T-cell (primary cell): ENCODE measurements at places on chromosomes 7 and 10.
A peak's percentile ranks its signal among the peaks of the same experiment; 100 is the strongest.

- DNase-seq: no peak
Observed at GRCh38 chr7:134365341-134366054, 48.8 kb upstream of the SLC35B4 start.

GRCh38 chr7:80496586-80496985 lies 15.3 kb downstream of the GNAT3 start:
- no peak for DNase-seq

DNA sequence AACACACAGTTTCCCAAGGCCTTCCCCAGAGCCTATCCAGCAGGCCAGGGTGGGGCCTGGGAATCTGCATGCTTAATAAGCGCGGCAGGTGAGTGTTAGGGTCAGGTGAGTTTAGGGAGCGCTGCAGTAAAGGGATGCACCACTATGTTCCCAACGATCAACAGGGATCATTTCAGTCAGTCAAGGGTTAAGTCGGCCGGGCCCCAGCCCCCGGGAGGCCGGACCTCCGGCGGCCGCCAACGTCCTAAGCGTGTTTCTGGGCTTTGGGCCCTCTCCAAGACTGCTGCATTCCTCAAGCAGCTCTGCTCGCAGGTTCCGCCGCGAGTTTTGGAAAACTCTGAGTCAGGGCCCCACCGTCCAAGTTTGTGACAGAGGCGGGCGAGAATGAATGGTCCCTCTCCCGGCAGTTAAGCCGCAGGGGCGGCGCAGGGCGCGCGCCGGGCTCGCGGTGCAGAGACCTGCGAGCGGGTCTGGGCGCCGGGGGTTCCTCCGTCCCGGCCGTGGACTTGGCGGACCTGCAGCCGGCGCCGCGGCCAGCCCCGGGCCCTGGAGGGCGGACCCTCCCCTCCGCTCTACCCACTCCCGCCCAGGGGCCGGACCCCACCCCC lies 81.6 kb downstream of the ARHGAP22 start:
- DNase-seq: no peak

DNA sequence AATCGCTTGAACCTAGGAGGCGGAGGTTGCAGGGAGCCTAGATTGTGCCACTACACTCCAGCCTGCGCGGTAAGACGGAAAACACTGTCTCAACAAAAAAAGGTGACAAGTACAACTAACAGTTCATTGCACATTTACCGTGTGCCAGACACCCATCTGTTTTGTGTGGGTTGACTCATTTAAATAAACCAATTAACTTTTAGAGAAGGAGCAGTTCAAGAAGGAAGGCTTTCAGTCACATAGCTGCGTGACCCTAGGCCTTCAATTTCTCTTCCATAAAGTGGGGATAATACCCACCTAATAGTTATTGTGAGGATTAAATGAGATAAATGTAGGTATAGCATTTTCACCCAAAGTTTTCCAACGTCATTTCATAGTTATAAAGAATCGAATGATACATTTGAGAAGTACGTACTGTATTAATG lies 52.3 kb upstream of the KDM7A start:
- peak; percentile 31 for DNase-seq

DNA sequence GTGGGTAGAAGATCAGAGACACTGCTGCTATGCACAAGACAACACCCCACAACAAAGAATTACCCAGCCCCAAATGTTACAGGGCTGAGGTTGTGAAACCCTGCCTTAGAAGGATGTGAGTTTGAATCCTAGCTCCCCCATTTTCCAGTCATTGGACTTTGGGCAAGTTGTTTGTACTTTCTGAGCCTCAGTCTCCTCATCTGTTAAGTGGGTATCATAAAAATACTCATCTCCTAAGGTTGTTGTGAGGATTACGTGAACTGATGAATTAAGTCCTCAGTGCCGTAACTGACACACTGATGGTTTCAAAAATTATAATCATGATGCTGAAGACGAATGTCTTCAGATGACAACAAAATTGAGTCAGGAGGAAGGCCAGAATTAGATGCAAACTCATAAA lies 30.3 kb downstream of the RHOBTB1 start:
- DNase-seq: no peak

DNA sequence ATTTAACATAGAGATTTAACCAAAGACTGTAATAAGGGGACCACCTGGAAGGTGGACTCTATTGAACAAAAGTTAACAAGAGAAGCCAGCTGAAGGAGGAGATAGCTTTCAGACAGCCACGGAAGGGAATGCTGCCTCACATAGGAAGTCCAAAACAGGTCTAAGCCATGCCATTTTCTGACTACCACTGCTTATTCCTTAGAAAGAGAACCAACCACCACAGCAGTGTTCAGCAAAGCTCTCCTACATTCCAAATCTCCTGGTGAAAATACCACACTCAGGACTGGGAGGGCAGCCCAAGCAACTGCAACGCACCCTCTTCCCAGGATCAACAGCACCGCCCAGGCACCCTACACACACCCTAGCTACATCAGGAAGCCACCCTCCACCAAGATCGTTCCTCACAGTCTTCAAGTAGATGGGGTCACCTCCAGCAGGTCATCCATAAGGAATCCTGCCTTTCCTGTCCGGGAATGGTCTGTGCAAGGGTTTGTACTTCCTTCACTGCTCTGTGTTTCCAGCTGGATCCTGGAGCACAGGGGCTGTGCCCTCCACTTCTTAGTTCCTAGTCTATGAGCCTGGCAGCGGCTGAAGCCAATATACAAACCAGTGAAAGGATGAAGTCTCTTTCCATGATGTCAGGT lies 2.5 kb downstream of the KIAA1549 start:
- no peak for DNase-seq

- DNase-seq: no peak
Observed at GRCh38 chr7:7180725-7181449, 1.5 kb upstream of the C1GALT1 start.

- DNase-seq: no peak
Observed at GRCh38 chr10:11482306-11482705, 129.1 kb downstream of the USP6NL start.

- DNase-seq: no peak
Observed at GRCh38 chr7:24825931-24826661, 68.8 kb upstream of the GSDME start.

DNA sequence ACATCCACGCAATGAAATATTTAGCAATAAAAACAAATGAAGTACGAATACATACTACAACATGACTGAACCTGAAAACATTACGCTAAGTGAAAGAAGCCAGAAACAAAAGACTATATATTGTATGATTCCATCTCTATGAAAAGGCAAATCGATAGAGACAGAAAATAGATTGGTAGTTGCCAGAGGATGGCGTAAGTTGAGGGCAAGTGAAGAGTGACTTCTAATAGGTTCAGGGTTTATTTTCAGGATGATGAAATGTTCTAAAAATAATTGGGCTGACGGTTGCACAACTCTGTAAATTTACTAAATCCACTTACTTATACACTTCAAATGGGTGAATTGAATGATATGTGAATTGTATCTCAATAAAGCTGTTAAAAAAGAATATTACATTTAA lies 39.5 kb upstream of the TECTB start:
- no peak for DNase-seq

GRCh38 chr7:40437936-40438634 lies 303.3 kb downstream of the SUGCT start:
- no peak for DNase-seq

DNA sequence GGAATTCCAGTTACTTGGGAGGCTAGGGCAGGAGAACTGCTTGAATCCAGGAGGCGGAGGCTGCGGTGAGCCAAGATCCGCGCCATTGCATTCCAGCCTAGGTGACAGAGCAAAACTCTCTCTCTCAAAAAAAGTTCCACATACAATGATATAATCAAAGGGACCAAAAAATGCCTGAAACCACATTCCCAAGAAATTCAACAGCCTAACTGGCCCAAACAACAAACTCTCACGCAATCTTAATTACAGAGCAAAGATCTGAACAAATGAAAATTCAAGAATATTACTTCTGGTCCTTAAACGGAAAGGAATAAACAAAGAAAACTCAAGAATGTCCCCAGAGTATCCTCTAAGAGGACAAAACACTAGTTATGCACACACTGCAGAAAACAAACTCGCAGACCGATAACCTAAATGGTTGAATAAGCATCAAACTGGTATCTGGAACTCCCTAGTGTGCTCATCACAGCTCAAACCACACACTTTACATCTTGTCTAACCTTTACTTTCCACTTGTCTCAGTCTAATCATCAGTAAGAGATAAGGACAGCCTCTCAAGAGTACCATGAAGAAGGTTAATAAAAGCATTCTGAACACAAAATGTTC lies 3.7 kb downstream of the OGA start:
- no peak for DNase-seq

DNA sequence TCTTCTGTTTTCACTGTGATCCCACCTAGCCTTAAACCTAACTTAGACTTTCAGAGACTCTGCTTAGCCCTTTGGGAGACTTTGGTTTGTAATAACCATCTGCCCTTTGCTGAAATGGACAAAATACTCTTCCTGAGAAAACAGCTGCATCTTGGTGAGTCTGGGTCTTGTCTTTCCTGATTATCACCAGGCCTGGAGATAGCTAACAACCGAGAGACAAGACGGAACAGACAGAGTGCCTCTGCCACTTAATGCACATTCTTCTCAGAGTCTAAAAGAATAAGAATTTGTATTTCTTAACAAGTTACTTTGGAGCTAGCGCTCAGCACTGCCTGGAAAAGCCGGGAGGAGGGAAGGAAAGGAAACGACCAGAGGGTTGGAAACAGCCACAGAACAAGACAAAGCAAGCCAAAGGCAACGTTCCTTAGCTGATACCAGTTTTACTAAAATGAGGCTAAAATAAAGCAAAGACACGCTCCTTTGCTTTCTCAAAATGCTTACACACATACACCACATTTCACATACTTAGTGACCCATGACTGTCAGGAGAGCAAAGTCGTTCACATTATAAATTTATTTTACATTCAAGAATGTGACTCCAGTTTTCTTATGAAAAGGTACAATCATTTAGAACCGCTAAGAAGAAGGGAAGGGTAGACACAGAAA lies 70.3 kb upstream of the DGKI start:
- DNase-seq: no peak

- DNase-seq: no peak
Observed at GRCh38 chr10:11570751-11571150, 40.7 kb downstream of the USP6NL start.

- no peak for DNase-seq
Observed at GRCh38 chr10:131195558-131196159, 115.9 kb downstream of the TCERG1L start.

GRCh38 chr7:47226696-47227095 lies 355.2 kb downstream of the TNS3 start:
- no peak for DNase-seq

- DNase-seq: no peak
Observed at GRCh38 chr10:102314801-102315200, 69.5 kb downstream of the GBF1 start.

DNA sequence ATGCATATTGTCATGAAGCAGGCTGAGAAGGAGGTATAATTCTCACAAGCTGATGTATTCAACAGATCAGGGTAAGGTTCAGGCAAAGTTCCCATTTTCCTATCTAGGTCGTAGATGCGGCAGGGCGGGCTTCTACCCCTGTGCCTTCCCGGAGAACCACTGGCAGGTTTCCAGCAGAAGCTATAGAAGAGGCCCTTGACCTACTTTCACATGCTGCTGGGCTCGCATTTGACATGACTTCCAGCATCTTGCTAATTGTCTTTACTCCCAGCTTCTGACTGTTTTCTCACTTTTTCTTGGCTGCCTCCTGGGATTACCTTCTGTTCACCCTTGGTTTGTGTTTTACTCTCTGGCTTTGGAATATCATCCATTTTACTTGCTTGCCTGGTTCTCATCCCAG lies 32.6 kb upstream of the ORC5 start:
- DNase-seq: no peak

GRCh38 chr7:83701736-83702135 lies 52.8 kb upstream of the SEMA3E start:
- no peak for DNase-seq

GRCh38 chr7:66629222-66630062 lies 761 bp downstream of the KCTD7 start:
- no peak for DNase-seq

DNA sequence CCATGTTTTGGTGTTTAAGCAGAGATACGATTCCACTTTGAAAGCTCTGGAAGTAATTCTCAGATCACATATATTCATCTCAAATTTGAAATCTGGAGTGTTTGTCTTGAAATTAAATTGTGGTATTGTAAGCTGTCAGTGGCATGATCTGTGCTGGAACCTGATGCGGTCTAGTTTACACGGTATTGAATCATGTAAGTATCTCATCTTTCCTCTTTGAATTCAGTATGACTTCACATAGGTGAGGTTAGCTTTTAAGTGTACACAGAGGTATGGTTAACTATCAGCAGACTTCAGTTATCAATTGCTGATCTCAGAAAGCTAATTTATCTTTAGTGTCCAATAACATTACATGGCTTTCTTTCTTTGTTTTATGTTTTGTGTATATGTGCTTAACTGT lies 155.2 kb downstream of the MGMT start:
- DNase-seq: no peak

DNA sequence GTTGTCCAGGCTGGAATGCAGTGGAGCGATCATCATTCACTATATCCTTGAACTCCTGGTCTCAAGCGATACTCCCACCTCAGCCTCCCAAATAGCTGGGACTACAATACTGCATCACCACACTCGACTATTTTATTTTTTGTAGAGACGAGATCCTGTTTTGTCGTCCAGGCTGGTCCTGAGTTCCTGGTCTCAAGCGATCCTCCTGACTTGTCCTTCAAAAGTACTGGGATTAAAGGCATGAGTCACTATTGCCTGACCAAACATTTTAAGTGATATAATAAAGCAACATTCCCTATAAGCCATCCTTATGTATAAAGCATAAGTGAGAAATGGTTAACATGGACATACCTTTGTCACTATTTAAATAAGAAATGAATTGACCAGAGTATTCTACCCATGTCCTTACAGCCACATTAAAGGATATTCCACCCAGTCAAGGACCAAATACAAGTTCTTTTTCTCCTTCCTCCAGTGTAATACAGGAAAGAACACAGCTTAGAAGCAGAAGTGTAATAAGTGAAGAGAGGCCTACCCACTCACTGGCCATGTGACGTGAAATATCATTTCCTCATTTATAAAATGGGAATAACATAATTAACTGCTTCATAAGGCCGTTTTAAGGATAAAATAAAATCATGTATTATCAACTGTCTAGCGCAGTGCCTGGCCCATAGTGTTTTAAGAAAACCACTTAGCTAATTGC lies 82.0 kb downstream of the DOCK4 start:
- DNase-seq: no peak

- no peak for DNase-seq
Observed at GRCh38 chr10:124243702-124244121, 150.3 kb upstream of the CHST15 start.

DNA sequence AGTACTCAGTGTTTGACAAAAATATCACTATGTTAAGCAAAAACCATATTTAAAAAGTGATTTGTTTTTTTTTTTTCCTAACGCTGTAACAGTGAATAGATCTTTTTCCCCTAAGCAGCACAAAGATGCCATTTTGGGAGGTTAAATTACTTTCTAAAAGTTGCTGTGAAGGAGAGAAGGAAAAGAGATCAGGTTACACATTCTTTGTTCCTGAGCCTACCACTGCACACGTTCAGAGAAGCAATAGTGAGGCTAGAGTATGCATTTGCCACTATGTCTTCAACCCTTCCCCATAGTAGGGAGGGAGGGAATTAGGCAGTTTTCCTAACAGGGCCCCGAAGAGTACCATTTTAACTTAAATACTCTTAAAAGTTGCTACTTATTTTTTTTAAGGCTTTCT lies 38.9 kb downstream of the BMPR1A start:
- DNase-seq: no peak

- no peak for DNase-seq
Observed at GRCh38 chr10:24041834-24042233, 167.1 kb upstream of the KIAA1217 start.
